Right hindlimb (tissue), 1 donor: ENCODE measurements at places on chromosomes 2 and 18.

DNA sequence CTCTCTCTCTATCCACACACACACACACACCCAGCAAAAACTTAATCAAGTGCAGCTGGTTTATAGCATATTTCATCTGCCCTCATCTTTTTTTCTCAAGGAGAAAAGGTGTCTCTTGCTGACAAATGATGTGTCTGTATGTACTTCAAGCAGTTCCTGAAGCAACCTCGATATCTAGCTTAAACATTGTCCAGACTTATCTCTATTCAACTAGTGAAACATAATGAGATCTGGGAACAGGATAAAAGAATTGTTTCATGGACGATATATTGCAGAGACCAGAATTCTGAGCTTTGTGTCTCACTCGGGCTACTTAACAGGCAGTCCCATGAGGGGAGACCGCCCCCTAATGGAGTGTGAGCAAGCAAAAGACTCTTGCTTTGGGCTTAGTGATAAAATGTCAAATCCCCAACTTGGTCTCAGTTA lies 929.2 kb upstream of the SOX11 start:
- peak; percentile 58 for DNase-seq

DNA sequence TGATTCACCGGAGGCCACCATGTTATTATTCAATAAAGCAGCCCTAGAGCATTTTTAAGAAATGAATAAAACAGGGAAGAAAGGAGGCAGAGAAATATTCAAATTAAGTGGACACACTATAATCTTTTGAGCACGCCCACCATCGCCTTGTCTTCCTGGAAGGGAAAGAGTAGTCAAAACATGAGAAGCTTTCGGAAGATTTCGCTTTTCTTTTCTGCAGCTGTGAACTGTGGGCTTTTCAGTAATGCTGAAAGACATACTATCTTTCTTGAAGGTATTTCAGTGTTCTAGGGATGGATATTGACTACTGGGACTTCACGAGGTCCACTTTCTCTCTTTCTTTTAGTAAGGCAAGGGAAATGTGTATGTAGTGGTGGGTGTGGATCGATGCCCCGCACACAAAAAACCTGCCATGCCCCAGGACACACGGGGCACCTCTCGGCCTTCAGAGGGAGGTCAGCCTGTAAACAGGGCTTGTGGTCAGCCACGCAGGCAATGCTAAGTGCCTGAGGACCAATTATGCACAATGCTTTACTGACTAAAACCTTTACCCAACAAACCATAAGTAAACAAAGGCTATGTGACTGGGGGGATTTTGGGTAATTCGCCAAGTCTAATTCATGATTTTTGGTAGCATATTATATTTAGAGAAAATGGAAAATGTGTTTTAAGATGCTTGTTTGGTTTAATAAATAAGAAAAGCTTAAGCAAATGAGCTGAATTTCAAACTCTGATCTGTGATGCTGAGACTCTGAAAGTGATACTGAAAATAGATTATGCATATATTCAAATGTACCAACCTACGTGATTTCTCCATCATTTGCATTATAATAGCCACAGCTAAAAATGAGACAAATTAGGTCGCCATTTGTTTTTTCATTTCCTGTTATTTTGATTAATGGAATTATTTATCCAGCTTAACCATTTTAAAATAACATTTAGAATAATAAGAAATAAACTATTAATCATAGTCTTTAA lies 130.5 kb downstream of the ZNF516 start:
- no peak for DNase-seq

GRCh38 chr2:81706856-81707255 lies 1402.3 kb upstream of the LRRTM1 start:
- no peak for DNase-seq

DNA sequence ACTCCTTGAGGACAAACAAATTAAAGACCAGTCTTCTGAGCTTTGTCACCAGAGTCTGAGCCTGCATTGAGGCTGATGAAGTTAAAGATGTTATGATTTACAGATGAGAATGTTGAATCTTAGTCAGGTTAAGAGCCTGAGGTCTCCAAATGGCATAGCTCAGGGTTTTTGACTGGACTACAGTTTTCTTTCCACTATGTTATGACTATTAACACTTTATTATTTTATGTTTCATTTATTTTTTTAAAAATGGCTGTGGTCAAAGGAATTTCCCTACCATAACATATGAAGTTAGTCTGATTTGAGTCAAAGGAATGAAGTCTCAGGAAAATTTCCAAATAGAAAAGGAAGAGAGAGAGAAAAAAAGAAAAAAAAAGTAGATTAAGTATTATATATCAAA lies 39.7 kb upstream of the CWC22 start:
- no peak for DNase-seq

GRCh38 chr2:86251840-86252266 lies 52.6 kb downstream of the MRPL35 start:
- no peak for DNase-seq

DNA sequence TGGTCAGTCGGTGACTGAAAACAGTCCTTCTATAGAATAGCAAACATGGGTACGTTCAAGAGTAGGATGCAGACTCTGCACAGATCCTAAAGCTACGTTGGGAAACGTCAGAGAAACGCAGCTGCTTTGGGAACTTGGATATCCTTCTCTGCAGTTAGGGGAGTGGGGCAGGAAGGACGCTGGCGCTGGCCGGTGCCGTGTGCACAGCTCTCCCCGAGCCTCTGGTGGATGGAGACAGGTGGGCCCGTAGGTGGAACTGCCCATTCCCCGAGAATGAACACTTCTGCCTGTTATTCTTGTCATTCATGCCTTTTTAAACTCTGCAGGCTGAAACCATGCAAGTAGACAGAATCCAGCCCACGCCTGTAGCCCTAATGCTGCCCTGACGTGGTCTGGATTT lies 91.7 kb upstream of the MBOAT2 start:
- no peak for DNase-seq

DNA sequence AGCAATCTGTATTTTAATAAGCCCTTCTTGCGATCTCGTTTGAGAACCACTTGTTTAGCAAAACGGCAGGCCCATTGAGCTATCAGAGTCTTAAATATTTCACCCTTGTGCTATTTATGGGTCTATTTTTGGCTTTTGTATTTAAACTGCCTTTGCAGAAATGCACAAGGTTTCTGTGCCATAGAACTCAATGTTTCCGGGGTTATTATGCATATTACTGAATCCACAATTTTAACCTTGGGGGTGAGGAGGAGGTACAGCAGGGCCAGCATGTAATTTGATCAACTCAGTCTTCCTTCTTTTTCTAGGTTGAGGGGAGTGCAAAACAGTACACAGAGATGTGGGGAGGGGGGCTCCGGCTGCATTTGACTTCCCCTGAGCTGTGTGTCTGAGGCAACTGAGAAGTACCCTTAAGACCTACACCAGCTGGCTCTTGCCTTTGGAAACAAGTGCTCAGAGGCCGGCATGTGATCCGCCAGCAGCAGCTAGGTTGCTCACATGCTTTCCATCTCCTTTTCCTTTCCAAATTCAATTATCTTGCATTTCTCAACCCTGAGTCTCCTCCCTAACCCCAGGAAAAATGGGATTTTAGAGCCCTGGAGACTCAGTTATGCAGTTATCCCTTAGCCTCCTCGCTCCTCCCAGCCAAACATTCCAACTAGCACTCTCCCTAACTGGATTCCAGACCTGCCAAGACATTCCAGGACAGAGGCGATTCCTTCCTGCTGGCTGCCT lies 103.0 kb downstream of the HNRNPLL start:
- peak; percentile 71 for DNase-seq

DNA sequence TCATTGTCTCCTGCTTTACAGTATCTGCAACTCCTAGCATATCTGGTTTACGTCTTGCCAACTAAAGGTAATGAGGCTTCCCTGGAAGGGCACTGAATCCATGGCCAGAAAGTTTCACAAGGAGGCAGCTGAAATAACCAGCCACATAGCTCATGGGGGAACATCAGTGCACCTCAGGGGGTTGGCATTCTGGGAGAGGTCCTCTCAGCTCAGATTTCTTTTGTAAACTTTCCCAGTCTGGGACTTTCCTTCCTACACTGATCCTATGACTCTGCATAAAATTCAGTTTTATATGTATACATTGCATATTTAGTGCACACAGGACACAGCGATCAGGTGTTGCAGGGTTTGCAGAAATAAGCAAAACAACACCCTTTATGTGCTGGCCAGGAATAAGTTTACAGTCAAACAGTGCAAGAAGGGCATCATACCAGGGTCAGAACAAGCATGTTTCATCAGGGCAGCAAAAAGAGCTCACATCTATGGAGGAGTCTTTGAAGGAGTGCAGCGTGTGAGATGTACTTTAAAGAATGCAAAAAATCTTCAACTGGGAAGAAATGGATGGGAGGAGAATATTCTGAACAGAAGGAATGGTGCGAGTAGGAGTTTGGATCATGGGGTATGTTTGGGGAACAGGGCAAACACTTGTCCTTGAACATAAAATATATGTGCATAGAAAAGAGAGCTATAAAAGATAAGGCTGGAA lies 240.6 kb upstream of the RAB12 start:
- no peak for DNase-seq

GRCh38 chr18:36194600-36195315 lies 7.5 kb downstream of the MOCOS start:
- DNase-seq = no peak
